Stimulated activated CD8-positive, alpha-beta memory T cell treated with anti-CD3 and anti-CD28 coated beads, Interleukin-4, amount 100 ng/mL, for 4 hours (primary cell): ENCODE measurements at places on chromosomes 6 and 20.

GRCh38 chr20:53510262-53510661 is 83.4 kb downstream of the ZNF217 start:
- no peak for DNase-seq

DNA sequence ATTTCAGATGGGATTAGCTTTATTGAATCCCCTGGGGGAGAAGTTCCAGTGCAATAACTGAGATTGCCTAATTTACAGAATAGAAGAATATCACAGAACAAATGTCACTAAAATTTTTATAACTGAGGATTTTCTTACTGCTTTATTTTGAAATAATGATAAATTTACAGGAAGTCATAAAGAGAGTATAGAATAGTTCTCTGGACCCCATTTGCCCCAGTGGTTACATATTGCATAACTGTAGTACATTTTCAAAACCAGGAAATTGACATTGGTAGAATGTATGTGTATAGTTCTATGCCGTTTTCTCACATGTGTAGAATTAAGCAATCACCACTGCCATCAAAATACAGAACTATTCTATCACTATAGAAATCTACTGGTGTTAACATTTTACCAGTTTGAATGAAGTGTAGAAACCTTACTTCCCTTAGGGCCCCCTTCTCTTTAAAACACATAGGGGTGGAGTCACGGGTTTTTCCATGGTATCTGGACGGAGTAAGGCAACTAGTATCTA is 18.3 kb downstream of the KIF6 start:
- no peak for DNase-seq

DNA sequence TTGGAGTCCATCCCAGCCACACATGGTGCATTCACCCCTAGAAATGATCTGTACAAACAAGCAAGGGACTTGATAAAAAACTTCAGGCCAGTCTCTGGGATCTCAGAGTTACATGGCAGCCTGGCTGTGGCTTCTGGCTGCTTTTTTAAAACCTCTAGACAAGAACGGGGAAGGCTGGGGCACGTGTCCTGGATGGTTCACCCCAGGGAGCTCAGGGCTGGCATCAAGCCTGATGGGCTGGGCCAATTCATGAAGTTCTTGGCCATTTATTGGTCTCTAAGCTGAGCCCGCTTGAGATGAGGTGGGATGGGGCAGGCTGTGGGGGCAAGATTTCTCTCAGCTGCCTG is 10.4 kb upstream of the ZFAND3 start:
- DNase-seq = no peak

GRCh38 chr20:58652606-58653294 is 1.7 kb downstream of the STX16 start:
- DNase-seq = no peak

DNA sequence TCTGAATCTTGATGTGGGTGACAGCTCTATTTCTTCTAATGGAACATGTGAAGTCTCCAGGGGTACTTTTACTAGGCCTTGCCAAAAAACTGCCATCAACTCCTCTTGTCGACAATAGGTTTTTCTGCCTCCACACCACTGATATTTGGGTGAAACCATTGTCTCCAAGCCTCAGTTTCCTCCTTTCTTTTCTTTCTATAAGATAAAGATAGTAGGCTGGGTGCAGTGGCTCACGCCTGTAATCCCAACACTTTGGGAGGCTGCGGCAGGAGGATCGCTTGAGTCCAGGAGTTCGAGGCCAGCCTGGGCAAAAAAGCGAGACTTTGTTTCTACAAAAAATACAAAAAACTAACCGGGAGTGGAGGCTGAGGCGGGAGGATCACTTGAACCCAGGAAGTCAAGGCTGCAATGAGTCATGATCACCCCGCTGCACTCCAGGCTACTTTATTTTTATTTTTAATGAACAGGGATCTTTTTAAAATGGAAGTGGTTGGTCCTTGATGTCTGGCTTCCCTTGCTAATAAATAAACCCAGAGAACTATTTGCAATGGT is 159.9 kb upstream of the TNFAIP3 start:
- no peak for DNase-seq

- DNase-seq = no peak
Measured at GRCh38 chr6:31203345-31203979, 33.0 kb upstream of the POU5F1 start.

DNA sequence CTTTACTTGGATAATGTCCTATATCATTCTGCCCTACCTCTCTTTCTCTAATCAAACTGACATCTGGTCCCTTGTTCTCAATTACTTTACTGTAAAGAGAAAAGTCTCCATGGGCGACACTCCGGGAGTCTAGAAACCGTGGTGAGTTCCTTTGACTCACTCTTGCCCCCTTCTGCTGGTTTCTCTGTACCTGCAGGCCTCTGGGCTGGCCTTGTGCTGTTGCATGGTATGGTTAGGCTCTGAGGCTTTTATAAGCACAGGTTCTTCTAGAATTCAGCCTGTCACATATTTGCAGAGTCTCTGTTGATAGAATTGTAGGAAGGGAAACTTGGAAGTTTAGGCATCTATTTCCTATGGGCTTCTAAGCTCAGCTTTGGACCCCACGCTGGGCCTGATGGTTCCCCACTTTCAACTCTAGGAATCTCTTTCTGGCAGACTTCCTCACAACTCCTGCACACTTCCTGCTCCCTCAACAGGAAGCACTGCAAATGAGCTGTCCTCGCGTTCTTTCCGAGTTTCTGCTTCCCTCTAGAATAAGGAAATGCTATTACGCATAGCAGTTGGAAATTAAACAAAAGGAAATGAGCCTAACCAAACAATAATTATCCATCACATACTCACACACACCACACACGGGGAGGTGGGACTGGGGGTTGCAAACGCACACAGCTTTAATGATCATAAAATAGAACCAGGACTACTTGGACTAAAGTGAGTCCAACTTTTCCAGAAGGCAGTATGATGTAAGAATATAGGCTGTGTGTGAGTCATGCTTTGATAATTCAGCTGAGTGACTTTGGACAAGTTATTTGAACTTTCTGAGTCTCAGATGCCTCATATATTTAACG is 683.3 kb downstream of the QKI start:
- DNase-seq = no peak

- no peak for DNase-seq
Measured at GRCh38 chr6:134238006-134238405, 79.9 kb downstream of the SGK1 start.

- DNase-seq = no peak
Measured at GRCh38 chr6:31663961-31664789, 622 bp downstream of the GPANK1 start.

- DNase-seq = no peak
Measured at GRCh38 chr20:61811166-61811565, 254.5 kb downstream of the TAF4 start.

DNA sequence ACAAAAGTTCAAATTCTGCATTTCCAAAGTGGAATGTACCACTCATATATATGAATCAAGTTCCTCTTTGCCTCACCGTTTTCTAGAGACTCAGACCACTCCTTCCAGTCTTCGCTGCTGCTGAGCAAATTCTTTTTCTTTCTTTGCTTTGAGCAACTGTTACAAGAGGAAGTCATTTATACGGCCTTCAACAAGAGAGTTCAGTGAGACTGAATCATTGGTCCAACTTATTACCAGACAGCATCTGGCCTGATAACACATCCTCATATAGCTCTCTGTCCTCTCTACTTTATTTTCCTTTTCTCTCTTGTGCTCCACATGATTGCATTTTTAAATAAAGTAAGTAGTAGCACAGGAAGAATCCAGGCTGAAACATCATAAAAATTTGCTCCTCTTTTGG is 652.7 kb downstream of the PHF3 start:
- DNase-seq = no peak

DNA sequence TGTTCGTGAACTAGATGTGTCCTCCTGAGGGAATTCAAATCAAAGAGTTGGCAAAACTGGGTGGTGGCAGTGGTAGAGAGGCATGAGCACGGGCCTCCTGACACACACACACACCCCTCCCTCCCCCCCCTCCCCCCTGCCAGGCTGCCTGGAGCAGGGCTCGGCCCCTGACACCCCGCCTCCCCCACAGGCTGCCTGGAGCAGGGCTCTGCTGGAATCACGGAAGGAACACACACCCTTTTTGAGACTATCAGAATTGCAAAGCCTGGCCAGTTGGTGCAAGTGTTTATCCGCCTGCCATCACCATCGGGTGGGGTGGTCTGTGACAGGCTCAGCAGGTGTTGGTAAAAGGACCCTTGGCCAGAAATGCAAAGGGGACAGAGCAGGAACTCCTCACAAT is 59.0 kb downstream of the FAM120B start:
- no peak for DNase-seq

- no peak for DNase-seq
Measured at GRCh38 chr20:63892402-63892801, 2.5 kb upstream of the DNAJC5 start.

DNA sequence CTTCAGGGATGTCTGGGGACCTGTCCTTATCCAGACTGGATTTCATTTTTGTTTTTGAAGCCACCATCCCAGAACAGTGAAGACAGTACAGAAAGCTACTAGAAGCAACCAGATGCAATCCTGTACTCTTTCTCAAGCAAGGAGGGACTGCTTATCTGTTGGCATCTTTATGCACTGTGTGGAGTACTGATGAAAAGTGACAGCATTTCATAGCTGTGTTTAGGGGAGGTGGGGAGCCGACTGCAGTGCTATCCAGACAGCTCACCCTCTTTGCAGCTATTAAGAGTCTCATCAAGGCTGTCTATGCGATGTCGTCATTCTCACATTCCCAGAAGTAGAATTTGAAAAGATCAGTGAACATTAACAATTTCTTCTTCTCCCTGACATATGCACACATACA is 5.5 kb downstream of the ZDHHC14 start:
- DNase-seq = no peak

DNA sequence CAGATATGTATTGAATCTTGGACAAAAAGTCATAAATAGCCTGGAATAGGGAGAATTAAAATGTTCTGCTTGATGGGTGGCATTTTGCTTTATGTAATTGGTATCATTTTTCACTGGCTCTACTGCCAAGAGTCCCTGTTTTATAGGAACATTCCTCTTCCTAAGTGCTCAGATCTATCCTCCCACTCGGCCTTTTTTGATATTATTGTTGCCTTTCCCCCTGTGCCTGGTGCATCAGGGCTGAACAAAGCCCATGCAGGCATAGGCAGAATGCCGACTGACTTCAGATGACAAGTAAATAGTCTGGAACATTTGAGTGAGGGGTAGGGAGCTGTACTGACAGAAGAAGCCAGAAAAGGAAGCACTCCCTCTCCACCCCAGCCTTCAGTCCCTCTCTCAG is 127.0 kb downstream of the PKHD1 start:
- DNase-seq = no peak

GRCh38 chr6:145765449-145765848 is 30.1 kb upstream of the EPM2A start:
- DNase-seq = no peak

GRCh38 chr6:16043171-16044135 is 85.4 kb upstream of the MYLIP start:
- no peak for DNase-seq

- DNase-seq = no peak
Measured at GRCh38 chr6:16991981-16992629, 109.7 kb upstream of the STMND1 start.

DNA sequence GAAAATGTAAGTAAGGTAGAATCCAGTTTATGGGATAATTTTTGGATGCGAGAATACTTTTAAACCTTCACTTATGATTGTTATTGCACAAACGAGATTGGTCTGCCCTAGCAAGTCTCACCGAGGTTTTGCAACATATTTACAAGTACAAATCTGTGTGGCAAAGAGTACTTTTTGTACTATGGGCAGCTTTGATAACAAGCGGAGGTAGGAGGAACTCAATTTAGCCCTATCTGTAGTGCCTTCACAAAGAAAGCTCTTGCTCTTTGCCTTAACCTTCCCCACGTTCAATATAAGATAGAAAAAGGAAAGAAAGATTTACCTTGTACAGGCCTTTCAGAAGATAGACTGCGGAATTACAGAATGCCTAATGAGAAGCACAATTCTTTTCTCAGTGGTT is 77.5 kb upstream of the HIVEP1 start:
- DNase-seq = no peak
